Caki2 (cell line): ENCODE measurements at places on chromosomes 5 and 9.
A peak's percentile ranks its signal among the peaks of the same experiment; 100 is the strongest.

DNA sequence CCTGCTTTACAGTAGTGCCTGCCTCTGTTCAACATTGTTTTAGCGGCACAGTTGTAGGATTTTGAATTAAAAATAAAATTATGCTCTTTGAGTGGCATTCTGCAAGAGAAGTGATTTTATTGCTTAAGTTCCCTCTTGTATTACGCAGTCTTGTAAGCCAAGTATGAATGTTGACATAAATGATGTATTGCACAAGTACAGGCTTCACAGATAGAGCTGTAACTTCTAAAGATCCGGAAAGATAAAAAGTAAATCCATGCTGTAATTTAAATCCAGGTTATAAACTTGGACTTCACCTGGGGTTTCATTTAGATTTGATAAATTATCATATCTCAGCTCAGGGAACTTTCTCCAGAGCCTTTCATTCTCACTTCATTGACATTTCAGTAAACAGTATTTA, 1114.7 kb downstream of the PTPRD start:
- DNase-seq = no peak

GRCh38 chr9:33124751-33125381, 42.3 kb downstream of the B4GALT1 start:
- DNase-seq = no peak

DNA sequence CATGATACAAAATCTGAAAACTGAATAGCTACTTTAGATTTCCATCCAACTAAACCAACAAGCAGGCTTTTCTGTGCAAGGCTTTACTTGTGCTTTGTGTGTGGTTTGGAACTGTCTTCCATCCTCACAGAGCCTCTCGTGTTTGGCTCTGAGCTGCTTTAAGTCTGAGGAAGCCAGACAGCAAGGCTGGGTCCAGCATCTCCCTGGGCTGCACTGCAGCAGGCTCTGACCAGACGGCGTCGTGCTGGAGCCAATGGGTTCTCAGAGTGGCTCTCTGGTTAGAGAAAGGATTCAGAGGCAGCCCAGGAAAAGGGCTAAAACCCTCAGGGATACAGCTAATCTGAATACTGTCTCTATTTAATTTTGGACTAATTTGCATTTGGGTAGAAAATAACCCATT, 207.9 kb upstream of the EFNA5 start:
- no peak for DNase-seq

GRCh38 chr9:98438666-98439065, 183.2 kb upstream of the TBC1D2 start:
- DNase-seq = no peak

DNA sequence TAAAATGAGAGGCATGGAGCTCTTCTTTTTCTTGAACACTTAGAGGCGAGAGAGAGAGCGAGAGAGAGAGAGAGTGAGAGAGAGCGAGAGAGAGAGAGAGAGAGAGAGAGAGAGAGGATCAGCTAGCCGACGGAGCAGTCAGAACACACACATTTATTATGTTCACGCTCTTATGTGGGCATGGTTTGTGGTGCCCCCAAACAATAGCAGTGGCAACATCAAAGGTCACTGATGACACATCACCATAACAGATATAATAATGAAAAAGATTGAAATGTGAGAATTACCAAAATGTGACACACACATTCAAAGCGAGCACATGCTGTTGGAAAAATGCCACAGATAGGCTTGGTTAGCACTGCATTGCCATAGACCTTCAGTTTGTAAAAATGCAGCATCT, 116.1 kb downstream of the KDM4C start:
- no peak for DNase-seq

GRCh38 chr5:135386096-135386495, 12.9 kb downstream of the MACROH2A1 start:
- DNase-seq = no peak

GRCh38 chr9:134852906-134853654, 27.5 kb upstream of the FCN2 start:
- no peak for DNase-seq

DNA sequence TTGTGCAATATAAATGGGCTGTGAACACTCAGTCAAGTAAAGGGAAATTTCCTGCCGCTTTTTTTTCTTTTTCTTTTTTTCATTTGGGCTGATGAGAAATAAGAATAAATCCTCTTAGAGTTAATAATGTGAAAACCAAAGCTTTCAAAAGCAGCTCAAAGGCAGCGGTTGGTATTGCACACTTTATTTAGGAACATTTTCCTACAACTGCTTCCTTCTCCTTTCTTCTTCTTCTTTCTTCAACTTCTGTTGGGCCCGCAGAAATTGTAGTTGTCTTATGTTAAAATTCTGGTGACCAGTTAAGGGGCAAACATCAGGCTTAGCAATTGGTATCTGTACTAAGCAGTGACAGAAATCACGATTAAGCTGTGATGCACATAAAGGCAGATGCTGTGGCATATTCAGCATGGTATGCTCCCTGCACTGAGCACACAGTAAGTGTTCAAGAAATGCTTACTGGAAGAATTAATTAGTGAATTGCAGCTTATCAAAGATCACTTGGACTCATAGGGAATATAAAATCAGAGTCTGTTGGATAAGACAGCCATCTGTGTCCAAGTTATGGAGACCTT, 85.4 kb downstream of the ANKRD55 start:
- DNase-seq = no peak

DNA sequence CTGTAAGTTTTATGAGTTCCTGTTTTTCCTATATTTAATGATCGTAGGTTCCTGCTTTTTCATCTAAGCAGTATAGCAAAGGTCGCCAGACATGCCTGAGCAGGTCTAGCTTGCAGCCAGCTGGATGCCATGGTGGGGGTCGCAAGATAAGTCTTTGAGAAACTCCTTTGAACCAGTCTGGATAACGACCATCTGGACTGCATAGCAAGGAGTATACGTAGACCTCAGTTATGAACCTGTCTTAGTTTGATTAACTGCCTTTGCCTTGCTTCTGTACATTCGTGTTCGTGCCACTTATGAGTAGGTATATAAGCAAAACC, 8.4 kb upstream of the SPATA31E1 start:
- no peak for DNase-seq

GRCh38 chr9:113993838-113994540, 84.1 kb downstream of the AMBP start:
- DNase-seq = no peak

DNA sequence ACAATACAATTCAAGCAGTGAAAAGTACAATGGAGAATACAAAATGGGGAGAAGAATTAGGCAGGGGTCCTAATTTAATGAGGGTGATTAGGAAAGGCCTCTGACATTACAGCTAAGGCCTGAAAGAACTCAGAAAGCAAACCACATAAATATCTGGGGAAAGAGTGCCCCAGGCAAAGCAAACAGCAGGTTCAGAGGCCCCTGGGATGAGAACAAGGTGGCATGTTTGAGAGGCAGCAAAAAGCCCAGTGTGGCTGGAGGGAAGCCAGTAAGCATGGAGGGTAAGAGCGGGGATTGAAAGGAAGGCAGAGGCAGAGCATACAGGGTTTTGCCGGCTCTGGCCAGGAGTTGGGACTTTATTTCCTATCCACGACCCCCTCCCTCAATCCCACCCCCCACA, 33.4 kb upstream of the VDAC1 start:
- no peak for DNase-seq

GRCh38 chr9:132748450-132748849, 78.2 kb downstream of the GTF3C4 start:
- DNase-seq = no peak

DNA sequence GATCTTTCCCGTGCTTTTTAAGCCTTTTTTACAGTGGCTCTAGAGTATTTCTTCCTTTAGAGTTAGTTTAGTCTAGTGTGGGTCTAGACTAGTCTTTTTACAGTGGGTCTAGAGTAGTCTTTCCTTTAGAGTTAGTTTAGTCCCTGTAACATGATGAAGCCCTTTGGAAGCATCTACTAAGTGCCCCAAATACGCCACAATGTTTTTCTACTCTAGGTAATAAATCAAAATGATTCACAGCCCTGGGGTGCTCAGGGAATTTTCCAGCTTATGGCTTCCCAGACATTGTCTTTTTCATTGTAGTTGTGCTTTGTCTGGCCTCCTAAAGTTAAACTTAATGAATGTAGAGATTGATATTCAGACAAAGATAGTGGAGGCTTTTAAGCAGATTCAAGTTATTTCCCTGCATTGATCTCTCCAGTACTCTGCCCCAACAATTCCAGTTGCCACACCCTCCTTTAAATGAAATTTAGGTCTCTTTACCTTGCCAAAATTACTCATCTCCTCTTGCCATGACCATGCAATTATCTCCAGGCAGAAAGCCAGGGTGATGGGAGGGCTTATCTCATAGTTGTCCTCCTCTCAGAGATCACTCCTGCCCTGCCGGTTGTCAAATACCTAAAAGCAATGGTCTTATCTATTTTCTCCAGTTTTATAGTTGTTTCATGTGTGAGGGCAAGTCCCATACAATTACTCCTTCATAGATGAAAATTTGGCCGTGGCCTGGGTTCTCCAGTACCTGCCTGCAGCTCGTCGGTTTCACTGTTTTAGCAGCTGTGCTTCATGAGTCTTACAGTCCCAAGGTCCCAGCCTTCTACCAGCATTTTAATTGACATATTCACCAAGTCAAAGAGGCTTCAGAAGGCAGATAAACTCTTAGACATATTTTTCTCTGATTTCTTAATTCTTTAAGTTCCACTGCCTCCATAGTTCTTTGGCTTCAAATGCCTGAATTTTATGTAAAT, 794.0 kb upstream of the COX7C start:
- DNase-seq = no peak

GRCh38 chr5:135446206-135446605, 942 bp downstream of the DCANP1 start:
- DNase-seq = no peak

- no peak for DNase-seq
Measured at GRCh38 chr5:1171340-1171941, 30.0 kb upstream of the SLC6A19 start.

DNA sequence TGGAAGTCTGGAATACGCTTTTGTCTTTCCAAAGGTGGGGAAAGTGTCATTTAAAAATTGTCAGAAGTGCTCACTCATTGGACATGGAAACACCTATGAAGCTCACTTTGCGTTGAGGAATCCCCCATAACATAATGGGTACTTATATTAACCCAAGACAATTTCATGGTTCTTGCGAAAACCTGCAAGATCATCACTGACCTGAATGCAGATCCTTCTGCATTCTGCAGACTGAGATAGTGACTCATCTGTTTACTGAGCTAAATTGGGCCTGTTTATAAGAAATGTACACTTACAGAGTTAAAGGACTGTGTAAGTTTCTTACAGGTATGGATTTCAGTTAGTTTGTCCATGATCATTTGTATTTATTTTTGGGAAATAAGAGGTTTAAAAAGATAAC, 153.0 kb downstream of the HMHB1 start:
- no peak for DNase-seq

DNA sequence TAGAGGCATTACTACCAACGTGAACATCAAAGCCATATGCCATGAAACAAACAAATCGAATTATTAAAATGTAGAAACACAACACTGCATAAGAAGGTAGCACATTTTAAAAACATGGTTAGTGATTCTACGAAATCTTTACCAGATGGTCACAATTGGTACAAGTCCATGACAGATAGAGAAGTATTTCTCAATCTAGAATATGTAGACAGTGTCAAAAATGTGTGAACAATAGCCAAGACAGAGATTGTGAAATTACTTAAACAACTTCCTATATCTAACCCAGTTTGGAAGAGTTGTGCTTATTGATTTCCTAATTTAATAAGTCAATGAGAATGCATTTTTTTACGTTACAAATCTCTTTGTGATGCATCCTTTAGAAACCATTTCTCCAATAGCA, 1121.6 kb downstream of the MAT2B start:
- DNase-seq = no peak

- peak; percentile 97 for DNase-seq
Measured at GRCh38 chr9:89562186-89562814, 42.5 kb upstream of the GADD45G start.

DNA sequence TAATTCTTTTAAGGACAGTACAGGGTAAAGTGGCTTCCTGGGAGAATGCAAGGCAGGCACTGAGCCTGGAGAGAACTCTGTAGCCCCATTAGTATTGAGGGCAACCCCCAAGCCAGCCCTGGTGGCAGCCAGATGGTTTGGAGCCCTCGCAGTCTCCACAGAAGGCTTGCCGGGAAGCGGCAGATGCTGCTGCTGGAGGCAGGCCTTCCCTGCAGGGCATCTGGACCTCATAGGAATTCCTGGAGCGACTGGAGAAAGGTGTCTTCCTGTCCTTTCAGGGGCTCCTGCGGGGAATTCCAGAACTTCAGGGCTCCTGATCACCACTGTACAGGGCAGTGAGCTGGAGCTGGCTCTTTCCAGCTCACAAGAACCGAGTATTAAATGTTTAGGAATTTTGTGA, 167.5 kb downstream of the INSYN2B start:
- no peak for DNase-seq

GRCh38 chr9:85030316-85030715, 360.8 kb downstream of the NTRK2 start:
- no peak for DNase-seq

GRCh38 chr9:61667559-61668121, 477.8 kb downstream of the SPATA31A7 start:
- DNase-seq = no peak

- DNase-seq = peak; percentile 55
Measured at GRCh38 chr9:84953797-84954705, 284.5 kb downstream of the NTRK2 start.

DNA sequence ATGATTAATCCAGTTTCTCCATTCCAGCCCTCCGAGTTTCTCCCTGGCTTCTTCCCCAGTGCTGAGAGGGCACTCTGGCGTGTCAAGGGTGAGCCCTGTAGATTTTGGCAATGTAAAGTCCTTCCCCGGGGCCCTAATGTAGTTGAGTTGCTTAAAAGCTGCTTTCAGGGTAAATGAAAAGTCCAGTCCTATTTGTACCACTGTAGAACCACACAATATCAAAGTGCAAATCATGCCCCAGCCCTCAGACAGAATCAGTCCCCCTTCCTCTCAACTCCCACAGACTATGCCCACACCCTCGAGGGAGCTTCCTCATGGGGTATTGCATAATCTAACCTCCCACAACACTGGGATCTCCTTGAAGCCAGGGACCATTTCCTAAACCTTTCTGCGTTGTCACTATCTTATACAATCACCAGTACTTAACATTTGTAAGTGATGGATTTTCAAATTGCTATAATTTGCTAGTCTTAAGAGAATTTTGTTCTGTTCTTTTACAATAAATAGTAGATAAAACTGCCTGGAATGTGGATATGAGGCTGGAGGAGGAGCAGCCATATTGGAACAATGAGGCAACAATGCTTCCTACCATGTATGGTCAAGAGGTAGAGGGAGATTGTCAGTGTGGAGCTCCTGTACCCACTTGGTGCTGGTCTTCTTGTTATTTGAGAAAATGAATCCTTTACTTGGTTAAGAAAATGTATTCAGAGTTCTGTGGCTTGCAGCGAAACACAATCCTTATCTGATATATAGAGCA, 34.4 kb downstream of the ZNF366 start:
- DNase-seq = no peak

DNA sequence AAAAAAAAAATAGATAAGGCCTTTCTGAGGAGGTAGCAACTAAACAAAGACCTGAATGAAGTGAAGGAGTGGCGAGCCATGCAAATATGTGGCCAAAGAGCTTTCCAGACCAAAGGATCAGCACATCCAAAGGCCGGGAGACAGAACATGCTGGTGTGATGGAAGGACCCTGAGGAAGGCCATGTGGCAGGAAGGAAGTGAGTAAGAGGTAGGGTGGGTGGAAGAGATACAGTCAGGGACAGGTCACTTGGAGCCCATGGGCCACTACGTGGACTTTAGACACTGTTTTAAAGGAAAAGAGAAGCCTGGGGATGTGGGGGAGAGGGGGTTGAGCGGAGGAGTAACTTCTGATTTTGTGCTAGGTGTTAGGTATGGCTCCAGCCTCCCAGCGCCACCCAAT, 31.3 kb downstream of the SPRY4 start:
- no peak for DNase-seq

GRCh38 chr9:93600504-93600903, 24.1 kb downstream of the PHF2 start:
- no peak for DNase-seq
